ENCODE measurements at places on chromosomes 6 and 20.
A peak's percentile ranks its signal among the peaks of the same experiment; 100 is the strongest.

DNA sequence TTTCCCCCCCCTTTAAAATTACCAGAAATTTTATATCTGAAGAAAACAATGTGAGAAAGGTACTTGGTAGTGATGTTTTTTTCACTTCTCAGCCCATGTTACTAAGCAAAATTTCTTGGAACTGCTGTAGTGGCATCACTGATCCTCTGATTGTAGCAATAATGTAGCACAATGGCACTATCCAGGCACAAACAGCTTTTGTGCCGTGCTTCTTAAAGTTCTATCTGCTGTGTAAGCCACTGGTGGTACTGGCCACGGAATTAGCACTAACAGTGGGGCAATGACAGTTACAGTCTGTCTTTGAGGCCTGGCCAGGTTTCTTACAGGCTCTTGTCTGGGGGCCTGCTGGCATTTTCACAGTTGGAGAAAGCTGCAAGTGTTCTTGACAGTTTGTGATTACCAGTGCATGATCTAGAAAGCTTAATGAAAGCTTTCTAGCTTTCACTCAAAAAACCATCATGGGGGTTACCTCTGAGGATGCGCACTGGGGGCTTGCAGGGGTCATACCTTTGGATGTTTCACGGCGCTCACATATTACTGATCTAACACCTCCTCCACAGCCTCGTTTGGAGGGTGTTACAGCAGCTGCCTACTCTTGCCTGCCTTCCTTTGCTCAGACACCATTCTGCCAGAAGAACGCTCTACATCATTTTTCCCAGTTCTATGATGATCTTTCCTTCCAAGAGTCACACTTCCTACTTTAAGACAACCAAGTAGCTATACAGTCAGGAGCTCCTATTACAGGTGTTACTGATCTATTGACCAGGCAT lies 58.4 kb upstream of the ARMH2 start:
- H3K4me1 ChIP-seq: no peaks in the 10 kb centered on the region
- peaks cover 34% of the 10 kb centered on the region for H3K36me3 ChIP-seq
- no peak overlapping the region for H3K4me3 ChIP-seq
- H3K27ac ChIP-seq: no peak overlapping the region

GRCh38 chr20:37421988-37422387 lies 76.0 kb downstream of the SRC start:
- no peaks in the 10 kb centered on the region for H3K36me3 ChIP-seq
- no peak overlapping the region for H3K4me3 ChIP-seq
- H3K27me3 ChIP-seq: peaks cover 29% of the 10 kb centered on the region
- H3K27ac ChIP-seq: no peak overlapping the region

GRCh38 chr6:5997420-5997987 lies 9.2 kb downstream of the NRN1 start:
- no peaks in the 10 kb centered on the region for H3K36me3 ChIP-seq
- peaks cover 88% of the 10 kb centered on the region for H3K27me3 ChIP-seq
- H3K27ac ChIP-seq: peak overlapping the region; percentile 74
- DNase-seq: no peak

- H3K4me3 ChIP-seq: peak overlapping the region; percentile 37
- H3K4me1 ChIP-seq: peaks cover 3% of the 10 kb centered on the region
- no peak for DNase-seq
- no peaks in the 10 kb centered on the region for H3K36me3 ChIP-seq
- no peak overlapping the region for H3K27ac ChIP-seq
- peaks cover 24% of the 10 kb centered on the region for H3K27me3 ChIP-seq
These were observed 145.6 kb upstream of the ID4 start for GRCh38 chr6:19691465-19692167.

- DNase-seq: no peak
- H3K4me1 ChIP-seq: no peaks in the 10 kb centered on the region
- H3K27ac ChIP-seq: no peak overlapping the region
- no peak overlapping the region for H3K4me3 ChIP-seq
- H3K36me3 ChIP-seq: no peaks in the 10 kb centered on the region
- H3K27me3 ChIP-seq: no peaks in the 10 kb centered on the region
These were observed 639.2 kb downstream of the RFPL4B start for GRCh38 chr6:112986321-112986720.

DNA sequence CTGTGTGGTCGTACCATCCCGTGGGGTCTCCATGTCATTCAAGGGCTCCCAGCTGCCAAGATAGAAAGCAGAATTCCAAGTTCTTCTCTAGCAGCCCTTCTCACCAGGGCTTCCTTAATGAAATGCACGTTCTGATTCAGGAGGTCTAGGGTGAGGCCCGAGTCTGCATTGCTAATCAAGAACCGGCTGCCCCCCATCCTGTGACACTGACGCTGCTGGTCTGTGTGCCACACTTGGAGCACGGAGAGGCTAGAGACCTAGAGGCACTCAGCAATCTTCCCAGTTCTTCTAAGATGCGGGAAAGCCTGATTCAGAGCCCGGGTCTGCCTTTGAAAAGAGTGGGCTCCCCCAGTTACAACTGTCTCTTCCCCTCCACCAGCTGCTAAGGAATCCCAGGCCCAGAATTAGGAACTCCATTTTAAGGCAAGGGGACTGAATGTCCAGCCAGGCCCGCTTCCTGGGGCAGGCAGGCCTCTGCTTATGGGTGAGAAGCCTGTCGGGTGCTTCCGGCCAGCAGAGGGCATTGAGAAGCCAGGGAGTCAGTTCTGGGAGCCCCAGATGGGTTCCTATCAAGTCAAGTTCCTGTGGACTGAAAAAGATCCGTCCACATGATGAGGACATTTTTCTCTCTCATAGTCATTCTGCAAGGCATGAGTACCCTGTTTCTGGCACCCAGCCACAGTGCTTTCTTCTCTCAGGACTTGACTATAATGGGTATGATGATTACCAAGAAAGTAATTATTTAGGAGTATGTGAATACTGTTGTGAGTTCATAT lies 69.8 kb upstream of the RIN2 start:
- peaks cover 21% of the 10 kb centered on the region for H3K4me1 ChIP-seq
- DNase-seq: peak; percentile 80
- no peak overlapping the region for H3K4me3 ChIP-seq
- no peaks in the 10 kb centered on the region for H3K27me3 ChIP-seq
- peak overlapping the region; percentile 25 for H3K27ac ChIP-seq

DNA sequence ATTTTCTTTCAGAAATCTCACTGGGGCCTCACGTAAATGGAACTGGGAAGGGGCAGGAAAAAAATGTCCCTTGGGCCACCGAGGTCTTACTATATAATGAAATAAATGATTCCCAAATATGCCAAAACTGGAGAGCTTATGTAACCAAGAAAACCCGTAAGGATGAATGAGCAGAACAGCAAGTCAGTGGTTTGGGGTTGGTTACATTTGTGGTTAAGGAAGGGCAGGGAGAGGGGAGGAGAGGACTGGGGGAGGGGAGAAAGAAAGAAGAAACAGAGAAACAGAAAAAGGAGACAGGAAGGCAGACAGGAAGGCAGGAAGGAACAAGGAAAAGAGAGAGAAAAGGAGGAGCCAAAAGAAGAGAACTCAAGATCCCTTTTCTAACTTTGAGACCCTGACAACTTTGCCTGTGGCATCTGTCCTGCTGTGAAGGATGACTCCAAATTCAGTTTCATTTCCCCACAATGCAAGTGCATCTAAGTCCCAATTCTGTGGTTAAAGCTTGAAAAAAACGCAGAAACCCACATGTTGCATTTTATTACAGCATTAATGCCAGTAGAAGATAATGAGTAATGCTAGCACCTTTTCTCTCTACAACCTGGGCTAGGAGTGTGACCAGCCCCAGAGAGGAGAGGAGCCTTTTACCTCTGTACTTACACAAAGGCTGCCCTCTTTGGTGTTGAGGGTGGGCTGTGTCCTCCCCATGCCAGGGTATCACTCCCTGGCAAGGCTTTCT lies 10.8 kb upstream of the ARMC2 start:
- H3K4me1 ChIP-seq: peaks cover 6% of the 10 kb centered on the region
- no peak overlapping the region for H3K27ac ChIP-seq
- no peak for DNase-seq
- no peaks in the 10 kb centered on the region for H3K36me3 ChIP-seq

DNA sequence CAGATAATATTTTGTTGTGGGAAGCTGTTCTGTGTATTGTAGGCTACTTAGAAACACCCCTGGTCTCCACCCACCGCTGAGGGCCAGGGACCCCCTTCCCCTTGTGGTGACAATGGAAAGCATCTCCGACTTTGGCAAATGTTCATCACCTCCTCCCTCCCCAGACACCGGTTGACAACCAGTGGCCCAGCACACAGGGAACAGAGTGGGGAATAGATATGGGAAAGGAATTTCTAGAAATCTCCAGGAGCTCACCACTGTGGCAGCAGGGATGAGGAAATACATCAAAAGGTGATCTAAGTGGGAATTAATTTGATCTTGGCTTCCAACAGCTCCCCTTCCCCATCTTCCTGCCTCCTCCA lies 257.3 kb upstream of the FOXQ1 start:
- DNase-seq: no peak
- no peaks in the 10 kb centered on the region for H3K36me3 ChIP-seq
- H3K4me1 ChIP-seq: no peaks in the 10 kb centered on the region
- no peak overlapping the region for H3K4me3 ChIP-seq
